ENCODE measurements at places on chromosomes 2 and 18.

DNA sequence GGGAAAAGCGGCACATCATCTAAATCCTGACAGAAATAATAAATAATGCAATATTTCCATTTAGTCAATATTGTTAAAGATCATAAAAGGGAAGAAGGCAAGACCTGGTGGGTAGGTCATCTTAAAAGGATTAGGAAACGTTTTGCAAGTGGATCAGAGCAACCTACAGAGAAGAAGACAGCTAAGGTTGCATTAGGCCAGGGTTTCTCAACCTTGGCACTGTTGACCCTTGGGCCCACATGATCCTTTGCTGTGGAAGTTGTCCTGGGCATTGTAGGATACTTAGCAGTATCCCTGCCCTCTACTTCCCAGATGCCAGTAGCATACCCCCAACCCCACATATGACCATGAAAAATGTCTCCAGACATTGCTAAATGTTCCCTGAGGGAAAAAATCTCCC, 55.0 kb downstream of the KLF7 start:
- no peak for DNase-seq

DNA sequence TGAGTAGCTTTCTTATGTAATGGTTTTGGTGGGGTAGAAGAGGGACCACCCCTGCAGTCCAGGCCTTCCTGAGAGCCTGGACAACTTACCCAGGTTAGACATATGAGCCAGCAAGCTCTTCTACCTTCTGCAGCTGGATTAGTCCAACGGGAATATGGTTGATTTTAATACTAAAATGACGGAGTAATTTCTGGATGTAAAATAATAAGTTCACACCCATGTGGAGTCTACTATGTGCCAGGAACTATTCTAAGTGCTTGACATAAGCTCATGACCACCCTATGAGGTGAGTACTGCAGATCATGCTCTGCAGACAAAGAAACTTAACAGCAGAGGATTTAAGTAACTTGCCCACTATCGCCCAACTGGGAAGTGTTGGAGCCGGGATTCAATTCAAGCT, 45.5 kb downstream of the DPP4 start:
- DNase-seq: no peak

GRCh38 chr18:13036622-13037320, 45.6 kb downstream of the CEP192 start:
- no peak for DNase-seq

GRCh38 chr2:75432761-75433361, 127.9 kb downstream of the EVA1A start:
- DNase-seq: no peak

DNA sequence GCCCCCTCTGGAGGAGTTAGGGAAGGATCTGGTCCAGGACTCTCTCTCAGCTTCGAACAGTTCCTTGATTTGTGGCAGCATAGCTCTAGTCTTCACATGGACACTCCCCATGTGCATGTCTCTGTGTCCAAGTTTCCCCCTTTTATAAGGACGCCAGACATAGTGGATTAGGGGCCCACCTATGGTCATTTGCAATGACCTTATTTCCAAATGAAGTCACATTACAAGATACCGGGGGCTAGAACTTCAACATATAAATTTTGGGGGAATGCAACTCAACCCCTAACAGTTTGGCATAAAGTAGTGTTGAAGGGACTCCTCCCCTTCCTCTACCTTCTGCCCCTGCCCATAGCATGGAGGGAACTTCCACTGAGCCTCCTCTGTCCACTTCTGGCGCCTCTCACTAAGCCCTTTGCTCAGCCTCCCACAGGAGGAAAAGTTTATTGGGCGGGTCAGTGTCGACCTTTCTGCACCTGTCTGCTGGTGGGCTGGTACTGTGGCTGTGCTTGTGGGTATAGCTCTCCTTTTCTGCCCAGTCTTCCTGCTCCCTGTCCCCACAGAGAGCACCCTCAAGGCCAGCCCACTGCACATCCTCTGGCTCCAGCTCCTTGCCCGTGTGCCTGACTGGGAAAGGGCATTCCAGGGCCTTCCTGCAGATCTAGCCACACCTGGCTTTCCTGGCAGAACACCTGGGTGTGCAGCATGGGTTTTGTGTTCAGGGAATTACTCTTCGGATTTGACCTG, 5.5 kb downstream of the FABP1 start:
- no peak for DNase-seq

DNA sequence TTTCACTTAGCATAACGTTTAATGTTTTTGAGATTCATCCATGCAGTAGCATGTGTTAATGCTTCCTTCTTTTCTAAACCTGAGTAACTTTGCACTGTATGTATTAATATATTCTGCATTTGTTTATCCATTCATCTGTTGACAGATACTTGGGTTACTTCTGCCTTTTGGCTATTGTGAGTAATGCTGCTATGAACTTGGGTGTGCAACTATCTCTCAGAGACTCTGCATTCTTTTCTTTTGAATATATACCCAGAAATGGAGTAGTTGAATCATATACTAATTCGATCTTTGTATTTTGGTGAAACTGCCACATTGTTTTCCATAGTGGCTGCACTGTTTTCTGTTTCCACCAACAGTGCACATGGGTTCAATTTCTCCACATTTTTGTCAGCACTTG, 128.3 kb downstream of the SH3BP4 start:
- no peak for DNase-seq

DNA sequence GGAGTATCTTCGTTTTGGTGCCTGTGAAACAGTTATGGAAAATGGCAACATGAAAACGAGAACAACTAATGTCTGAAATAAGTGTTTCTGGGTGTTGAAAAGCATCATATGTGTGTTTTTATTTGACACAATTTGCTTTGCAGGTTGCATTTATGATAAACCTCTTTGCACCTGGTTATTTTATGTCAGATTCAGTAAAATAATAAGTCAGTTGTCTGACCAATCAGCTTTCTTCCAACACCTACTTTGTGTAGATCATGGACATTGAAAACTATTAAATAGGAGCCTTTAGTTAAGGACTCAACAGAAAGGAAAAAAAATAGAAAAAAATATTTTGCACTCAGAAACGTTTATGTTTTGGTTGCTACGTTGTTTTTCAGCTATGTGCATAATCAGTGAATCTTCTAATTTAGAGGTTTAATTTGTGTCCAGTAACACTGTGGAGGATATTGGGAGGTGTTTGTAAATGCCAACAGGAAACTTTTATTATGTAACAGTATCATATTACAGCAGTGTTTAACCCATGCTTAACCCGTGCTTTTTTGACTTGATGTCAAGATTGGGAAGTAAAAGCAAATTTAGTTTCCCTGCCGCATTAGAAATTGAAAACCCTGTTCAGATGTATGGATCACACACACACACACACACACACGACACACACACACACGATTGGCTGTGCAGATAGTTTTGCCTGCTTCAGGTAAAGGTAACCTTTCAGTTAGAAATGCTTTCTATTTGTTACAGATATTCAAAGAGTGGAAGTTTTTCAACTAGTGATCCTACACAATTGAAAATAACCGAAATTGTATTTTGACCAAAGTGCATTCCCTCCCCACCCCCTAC, 2.6 kb downstream of the PKP4 start:
- DNase-seq: no peak

DNA sequence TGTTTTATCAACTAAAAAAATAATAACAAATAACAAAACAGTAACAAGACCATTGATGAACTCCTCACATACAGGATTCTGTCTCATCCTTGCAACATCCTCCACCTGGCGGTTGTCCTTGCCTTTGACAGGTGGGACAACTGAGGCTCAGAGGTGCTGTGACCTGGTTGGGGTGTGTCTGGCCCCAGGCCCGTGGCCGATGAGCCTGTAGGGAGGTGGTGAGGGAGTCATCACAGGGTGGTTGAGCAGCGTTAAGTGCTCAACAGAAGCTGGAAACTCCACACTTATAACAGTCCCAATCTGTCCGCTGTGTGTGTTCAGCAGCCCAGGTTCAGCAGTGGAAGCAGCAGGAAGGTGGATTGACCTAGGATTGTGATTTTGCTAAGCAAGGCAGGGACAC, 131.6 kb upstream of the RAB12 start:
- DNase-seq: no peak

- no peak for DNase-seq
Measured at GRCh38 chr2:52881606-52882005, 886.0 kb upstream of the CHAC2 start.

DNA sequence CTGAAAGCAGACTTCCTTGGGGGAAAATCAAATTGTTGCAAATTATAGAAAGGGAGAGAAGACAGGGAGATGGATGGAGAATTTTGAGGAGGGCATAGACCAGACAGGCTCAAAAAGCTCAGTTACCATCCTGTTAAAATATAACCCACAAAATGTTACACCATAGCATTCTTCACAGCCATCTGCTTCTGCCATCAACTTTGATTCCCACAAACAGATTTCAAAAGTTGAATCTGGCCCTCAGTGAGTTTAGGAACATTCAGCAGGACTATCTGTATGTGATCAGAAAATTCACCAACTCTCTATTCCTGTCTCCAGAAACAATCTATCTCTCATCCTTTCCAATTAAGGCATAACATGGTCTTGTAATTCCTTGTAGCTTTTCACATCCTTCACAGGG, 159.8 kb upstream of the CCDC68 start:
- DNase-seq: no peak

DNA sequence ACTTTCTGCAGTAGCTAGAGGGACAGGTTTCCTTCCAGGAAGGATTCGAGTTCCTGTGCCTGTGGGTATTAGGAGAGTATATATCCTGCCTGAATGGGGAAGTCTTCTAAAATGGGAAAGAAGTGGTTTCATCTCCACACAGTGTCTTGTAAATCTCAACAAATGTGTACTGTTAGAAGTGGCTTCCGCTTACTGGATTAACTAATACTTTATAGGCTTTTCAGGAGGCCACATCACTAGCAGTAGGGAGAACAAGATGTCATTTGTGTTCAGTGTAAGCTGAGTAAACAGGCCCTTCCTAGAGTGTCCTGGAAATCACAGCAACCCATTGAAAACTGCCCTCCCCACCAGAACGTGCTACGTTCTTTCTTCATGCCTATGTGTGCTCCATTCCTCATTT, 12.5 kb upstream of the POLR1B start:
- DNase-seq: no peak

DNA sequence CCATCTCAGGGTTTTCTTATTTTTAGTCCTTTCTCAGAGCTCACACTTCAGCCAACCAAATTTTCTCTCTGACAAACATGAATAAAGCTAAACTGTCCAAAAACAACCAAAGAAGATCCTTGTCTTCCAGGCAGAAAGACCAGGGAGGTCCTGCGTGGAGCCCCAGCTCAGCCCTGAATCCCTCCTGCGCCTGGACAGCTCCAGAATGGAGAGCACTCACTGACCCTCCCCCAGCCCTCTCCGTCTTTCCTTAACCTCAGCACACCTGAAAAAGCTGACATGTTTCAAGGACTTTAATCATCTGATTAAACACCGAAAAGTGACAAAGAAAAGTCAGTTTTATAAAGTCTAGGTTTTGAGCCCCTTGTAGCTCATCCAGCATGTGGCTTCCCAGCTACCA, 22.9 kb upstream of the GNAL start:
- no peak for DNase-seq

DNA sequence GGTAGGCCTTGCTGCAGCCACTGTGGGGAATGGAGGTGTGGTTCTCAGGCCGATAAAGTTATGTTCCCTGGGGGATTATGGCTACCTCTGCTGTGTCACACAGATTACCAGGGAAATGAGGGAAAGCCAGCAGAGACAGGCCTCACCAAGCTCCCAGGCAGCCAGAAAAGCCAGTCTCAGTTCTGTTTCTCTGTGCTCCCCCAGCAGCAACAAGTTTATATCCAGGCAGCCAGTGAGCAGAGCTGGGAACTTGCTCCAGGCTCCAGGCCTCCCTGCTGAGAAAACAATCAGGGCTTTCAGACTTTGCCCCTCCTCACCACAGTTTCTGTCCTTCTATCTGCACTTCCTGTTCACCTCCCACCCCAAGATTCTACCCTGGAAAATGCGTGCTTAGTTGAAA, 596.6 kb upstream of the GYPC start:
- no peak for DNase-seq

- DNase-seq: no peak
Measured at GRCh38 chr18:21463718-21464117, 136.8 kb downstream of the ESCO1 start.

DNA sequence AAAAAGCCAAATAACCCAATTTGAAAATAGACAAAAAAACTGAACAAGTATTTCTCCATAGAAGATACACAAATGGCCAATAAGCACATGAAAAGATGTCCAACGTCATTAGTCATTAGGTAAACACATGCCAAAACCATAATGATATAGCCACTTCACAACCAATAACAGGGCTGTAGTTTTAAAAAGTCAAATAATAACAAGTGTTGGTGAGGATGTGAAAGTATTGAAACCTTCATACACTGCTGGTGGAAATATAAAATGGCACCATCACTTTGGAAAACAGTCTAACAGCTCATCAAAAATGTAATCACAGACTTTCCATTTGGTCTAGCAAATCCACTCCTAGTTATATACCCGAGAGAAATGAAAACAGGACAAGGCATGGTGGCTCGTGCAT, 144.2 kb upstream of the CYP1B1 start:
- no peak for DNase-seq

- no peak for DNase-seq
Measured at GRCh38 chr2:172667581-172668325, 67.9 kb upstream of the RAPGEF4 start.

DNA sequence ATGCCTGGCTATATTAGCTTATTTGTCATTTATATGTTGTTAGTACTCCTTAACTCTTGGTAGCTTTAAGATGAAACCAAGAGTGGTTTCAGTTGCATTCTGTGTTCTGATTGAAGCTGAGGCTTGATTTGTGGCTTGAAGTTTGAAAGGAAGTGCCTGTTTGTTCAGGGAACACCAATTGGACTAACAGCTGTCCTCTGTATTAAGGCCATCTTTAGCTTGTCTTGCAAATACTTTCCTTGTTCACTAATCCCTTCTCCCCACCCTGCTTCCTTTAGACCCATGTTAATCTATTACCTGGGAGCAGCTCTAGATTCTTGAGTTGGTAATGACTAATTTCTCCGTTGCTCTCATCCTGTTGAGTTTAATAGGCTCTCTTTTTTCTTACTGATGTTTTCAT, 13.4 kb downstream of the ITGA6 start:
- DNase-seq: no peak

- DNase-seq: no peak
Measured at GRCh38 chr18:23701017-23701416, 11.8 kb downstream of the LAMA3 start.

- no peak for DNase-seq
Measured at GRCh38 chr18:63422864-63423304, 608 bp upstream of the VPS4B start.

DNA sequence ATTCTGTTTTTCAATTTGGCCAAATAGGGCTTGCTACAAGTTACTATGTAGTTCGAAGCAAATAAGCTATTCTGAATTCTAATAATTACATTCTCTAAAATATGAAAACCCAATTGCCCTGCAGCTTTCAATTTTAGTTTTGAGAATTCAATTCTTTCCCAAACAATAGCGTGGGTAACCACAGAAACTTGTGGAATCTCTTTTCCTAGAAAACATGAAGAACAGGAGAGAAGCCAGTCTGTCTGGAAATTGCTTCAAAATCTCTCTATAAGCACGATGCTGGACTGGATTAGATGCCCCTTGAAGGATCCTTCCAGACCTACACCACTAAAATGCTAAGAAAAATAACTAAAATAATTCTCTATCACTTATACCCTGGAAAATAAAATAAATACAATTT, 115.0 kb downstream of the THADA start:
- DNase-seq: no peak
